ENCODE measurements at places on chromosomes 3 and 15.

DNA sequence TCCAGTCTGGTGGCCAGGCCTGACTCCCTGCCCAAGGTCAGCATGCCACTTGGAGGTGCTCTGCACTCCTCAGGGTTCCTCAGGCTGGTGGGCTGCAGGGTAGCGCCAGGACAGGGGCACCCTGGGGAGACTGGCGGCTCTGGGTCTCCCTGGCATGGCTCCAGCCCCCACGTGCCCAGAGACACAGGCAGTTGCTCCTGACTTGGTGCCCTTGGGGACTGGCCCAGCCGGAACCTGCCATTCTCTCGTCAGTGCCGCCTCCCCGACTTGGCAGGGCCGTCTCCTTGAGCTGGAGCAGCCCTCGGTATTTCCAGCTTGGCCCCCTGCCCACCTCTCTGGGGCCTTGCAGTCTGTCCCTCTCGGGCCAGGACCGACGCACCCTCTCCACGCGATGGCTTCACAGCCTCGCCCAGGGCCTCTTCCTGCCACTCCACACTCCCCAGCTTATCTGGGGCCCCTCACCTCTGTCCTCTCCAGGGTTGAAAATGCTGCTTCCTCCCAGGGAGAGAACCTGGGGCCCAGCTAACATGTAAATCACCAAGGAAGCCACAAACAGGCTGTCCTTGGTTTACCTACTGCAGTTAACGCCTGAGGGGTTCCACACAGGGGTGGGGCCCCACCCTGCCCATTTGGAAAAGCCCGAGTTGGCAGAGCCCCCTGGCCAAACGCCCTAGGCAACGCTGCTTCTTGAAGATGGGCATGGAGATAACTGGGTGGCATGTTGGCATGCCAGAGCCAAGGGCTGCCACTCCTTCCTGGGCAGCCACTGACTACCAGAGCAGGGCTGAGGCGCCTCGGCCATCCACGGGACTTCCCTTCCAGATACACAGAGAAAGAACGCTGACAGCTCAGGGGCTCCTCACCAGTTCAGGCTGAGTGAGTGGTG, 61.4 kb downstream of the SMAD6 start:
- no peak for DNase-seq

DNA sequence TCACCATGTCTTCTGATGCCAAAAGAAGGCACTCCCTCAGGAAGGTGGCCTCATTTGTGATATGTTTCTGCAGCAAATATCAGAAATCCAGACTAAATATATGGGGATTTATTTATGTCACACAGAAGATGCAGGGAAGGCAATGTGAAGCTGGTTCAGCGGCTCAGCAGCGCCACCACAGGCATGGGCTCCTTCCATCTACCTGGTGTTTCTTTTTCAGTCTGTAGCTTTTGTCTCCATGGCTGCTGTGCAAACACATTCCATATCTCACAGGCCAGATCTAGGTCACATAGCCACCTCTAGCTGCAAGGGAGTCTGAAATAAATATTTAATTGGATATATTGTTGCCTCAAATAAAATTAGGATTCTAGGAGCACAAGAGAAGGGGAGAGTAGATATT, 502.1 kb upstream of the IL12A start:
- DNase-seq: no peak

- DNase-seq: no peak
Observed at GRCh38 chr3:11574981-11575669, 68.6 kb downstream of the VGLL4 start.

- DNase-seq: no peak
Observed at GRCh38 chr15:60614862-60615771, 136.2 kb upstream of the ICE2 start.

GRCh38 chr15:56891852-56892440, 26.5 kb upstream of the TCF12 start:
- DNase-seq: no peak

Measured in GM19239 (cell line).